ENCODE measurements at places on chromosomes 7 and 10. TPM values are rescaled to one million over a fixed set of nuclear protein-coding genes. Genes with fewer than 3 reads are reported as not detected.

TDRD1 gene
- 0.06 TPM for total RNA-seq

OR2A12 gene
- not detected for total RNA-seq

CDH23 gene
- total RNA-seq, result 0.06 TPM

MRLN gene
- not detected for total RNA-seq

CNTNAP2 gene
- total RNA-seq, result not detected

DIP2C gene
- total RNA-seq, result 3.8 TPM

NCAPG2 gene
- 83.5 TPM for total RNA-seq

THSD7A gene
- under 0.01 TPM for total RNA-seq

HSPA14 gene
- total RNA-seq, result 27.3 TPM

GARS1 gene
- total RNA-seq, result 106 TPM

COBL gene
- 0.46 TPM for total RNA-seq

PLEKHS1 gene
- total RNA-seq, result not detected

BCL7B gene
- 67.7 TPM for total RNA-seq

PTPN20 gene
- not detected for total RNA-seq
